ENCODE measurements at places on chromosomes 4 and X.

DNA sequence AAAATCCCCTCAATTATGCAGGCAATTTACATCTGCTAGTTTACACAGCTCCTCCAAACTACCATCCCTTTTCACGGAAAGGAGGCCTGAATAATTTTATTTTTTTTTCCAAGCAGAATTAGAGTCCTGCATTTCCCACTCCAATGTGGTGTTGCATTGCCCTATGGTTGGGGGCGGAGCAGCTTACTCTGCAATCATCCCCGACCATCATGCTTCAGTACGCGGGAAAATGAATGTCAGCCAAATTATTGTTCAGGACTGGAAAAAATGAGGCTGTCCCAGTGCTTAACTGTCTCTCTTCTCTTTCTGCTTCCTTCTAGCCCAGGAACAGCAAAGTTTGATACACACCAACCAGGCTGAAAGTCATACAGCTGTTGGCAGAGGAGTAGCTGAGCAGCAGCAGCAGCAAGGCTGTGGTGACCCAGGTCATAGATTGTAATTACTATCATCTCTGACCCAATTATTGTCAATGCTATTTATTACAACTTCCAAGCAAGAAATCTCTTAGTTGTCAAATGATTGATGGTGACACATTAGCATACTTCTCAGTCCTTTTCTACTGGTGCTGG lies 28.3 kb downstream of the MMRN1 start:
- DNase-seq = no peak

- DNase-seq = no peak
Measured at GRCh38 chrX:152642931-152643564, 5.4 kb downstream of the GABRQ start.

DNA sequence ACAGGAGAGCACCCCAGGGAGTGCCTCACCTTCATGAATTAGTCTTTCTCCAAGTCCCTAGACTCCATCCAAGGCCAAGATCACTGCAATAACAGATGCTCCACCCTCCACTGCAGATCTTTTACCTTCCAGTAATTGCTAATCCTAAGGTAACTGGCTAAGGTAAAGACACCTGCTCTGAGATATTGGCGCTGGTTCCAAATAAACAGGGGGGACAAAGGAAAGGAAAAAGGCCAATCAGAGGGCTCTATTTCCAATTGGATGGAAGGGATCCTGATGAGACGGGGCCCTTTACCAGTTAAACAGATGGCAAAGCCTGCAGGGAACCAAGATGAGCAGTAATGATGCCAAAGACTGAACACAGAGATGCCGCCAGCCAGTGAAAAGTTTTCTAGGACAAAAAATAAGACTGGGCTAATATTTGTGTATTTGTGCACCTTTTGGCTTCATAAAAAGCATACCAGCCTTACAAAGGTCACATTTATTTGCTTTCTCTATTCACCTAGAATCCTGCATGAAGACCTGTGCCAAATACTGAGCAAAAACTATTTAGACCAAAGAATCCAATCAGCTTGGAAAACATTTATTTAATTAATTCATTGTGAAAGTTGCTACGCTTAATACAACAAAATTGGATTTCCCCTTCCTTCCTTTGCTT lies 148.5 kb downstream of the PPP3CA start:
- no peak for DNase-seq

DNA sequence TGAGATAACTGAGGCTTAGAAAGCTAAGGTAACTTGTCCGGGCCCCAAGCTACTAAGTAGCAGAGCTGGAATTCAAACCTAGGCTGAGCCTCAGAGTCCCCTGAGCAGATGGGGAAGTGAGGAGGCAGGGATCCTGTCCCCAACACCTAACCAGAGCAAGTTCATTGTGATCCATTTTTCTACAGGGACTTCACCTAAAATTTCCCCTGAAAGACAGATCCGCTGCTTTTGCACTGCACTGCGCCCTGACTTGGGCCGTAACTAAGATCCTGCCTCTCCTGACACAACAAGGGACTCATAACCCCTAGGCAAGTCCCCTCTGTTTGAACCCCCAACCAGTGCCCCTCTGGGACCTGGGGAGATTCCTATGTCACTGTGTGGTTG lies 25.6 kb upstream of the MTM1 start:
- no peak for DNase-seq

GRCh38 chr4:102734591-102735385 lies 26.0 kb downstream of the MANBA start:
- DNase-seq = no peak

GRCh38 chr4:150323406-150324325 lies 245.4 kb downstream of the DCLK2 start:
- DNase-seq = no peak

GRCh38 chr4:150063128-150063527 lies 15.1 kb upstream of the DCLK2 start:
- no peak for DNase-seq

DNA sequence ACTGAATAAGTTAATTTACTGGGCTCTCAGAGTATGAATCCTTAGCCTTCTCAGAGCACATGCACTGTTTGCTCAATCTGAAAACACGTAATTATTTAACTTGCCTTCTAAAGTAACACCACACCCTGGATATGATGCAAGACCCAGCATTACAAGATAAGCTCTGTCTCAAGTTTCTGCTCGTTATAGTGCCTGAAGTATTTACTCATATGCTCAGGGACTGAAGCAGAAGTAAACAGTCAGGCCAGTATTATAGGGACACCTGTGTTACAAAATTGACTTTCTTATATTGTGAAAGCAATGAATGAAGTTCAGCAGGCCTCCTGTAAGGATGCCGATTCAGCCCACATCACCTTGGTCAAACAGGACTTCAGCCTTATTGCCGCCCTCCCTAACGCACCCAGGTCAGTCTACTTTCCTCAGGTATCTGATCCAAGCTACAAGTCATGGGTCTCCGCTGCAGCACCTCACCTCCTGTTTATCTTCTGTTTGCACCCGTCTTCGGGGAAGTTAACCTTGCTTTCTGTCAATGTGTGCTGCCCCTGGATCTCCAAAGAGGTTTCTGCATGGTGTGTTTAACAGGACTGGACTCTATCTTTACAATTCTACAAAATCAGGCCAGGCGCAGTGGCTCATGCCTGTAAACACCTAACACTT lies 42.8 kb upstream of the KLF3 start:
- DNase-seq = no peak

Data from stimulated activated CD4-positive, alpha-beta T cell treated with anti-CD3 and anti-CD28 coated beads, Interleukin-15, amount 100 ng/mL, for 48 hours (primary cell).